ENCODE measurements at places on chromosomes 4 and X.

DNA sequence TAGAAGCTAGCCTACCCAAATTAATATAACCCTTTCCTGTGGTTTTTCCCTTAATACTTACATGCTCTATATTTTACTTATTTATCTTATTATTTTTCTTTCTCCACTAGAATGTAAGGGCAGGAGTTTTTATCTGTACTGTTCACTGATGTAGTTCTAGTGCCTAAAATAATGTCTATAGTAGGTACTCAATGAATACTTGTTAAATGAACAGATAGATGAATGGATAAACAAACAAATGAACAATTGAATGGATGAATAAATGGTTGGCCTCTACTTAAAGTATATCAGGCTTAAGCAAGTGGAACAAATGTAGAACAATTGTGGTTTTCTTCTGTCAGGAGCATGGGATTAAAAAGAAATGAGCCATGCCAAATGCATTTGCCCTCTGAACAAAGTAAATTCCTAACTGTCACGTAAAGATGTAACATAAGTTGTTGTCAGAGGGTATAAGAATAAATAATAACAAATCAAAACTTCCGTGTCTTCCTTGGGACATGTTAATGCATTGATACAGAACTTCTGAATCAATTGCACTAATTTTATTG, 54.1 kb downstream of the SYTL5 start:
- no peak for DNase-seq

GRCh38 chr4:42605264-42605663, 51.6 kb downstream of the ATP8A1 start:
- DNase-seq: no peak

- DNase-seq: no peak
These were observed 24.3 kb upstream of the CD38 start for GRCh38 chr4:15753786-15754185.

GRCh38 chr4:184286358-184286757, 68.7 kb upstream of the ENPP6 start:
- DNase-seq: no peak

DNA sequence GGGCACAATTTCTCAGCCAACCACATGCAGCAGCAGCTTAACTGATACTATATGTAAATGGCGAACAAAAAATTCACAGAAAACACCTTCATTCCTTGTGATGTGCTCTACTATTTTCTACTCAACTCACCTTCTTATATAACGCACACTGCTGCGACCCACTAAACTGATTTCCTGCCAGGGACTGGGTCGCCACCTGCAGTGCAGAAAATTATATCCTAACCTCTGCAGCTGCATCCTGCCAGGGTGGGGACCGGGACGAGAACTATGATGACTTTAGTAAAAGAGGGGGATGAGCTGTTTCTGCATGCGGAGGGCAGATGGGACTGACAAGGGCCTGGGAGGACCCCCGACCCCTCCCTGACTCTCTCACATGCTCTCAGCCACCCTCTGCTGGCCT, 27.4 kb downstream of the ABLIM2 start:
- DNase-seq: no peak

DNA sequence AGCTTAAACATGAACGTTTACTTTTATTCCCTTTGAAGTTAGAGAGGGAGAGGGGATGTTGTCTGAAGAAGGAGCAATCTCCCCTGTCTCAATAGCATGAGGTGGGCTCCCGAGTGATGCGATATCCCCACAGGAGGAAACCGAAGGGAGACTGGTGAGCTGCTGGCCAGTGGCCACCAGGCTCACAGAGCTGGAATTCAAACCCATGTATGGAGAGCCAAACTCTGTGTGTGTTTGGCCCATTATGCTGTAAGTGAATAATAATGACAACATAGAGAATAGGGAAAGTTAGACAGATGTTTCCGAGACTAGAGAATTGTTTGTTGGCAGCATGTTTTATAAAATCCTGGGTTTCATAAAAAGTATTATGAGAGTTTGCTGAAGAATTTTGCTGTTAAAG, 66.1 kb upstream of the CLNK start:
- no peak for DNase-seq

GRCh38 chr4:140112576-140112975, 41.4 kb downstream of the MAML3 start:
- DNase-seq: no peak

DNA sequence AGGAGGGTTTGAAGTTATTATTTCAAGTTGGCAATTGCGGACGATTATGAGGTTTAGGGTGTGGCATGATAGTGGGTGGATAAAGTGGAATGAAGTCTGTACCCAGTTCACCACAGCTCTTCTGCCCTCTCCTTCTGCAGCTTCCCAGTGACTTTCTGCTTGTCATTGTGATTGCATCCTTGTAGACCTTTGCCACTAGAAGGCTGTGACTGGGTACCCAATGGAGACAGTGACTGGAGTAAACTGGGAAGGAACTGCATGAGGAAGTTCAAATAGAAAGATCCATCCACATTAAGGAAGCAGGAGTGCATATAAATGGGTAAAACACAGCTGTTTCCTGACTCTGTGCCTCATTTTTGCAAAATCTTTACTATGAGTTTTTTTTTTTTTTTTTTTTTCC, 53.5 kb upstream of the SPANXN3 start:
- no peak for DNase-seq

GRCh38 chrX:119417842-119418241, 18.7 kb downstream of the SLC25A43 start:
- DNase-seq: no peak

DNA sequence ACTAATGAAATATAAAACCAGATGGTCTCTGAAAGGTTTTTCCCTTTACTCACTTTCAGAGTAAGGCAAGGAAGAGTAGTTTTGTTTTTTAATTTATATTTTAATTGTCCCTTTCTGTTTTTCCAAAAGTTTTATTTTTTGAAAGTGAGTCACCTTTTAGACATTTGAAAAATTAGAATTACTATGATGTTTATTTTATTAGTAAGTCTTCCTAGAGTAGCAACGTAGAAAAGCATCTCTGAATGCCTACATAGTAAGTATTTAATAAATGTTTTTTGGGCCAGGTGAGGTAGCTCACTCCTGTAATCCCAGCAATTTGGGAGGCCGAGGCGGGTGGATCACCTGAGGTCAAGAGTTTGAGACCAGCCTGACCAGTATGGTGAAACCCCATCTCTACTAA, 51.1 kb downstream of the TET2 start:
- DNase-seq: no peak

- DNase-seq: no peak
These were observed 1.0 kb downstream of the ZDHHC9 start for GRCh38 chrX:129842510-129843208.

- DNase-seq: peak; percentile 88
These were observed 571 bp downstream of the CCNI start for GRCh38 chr4:77074981-77075855.

DNA sequence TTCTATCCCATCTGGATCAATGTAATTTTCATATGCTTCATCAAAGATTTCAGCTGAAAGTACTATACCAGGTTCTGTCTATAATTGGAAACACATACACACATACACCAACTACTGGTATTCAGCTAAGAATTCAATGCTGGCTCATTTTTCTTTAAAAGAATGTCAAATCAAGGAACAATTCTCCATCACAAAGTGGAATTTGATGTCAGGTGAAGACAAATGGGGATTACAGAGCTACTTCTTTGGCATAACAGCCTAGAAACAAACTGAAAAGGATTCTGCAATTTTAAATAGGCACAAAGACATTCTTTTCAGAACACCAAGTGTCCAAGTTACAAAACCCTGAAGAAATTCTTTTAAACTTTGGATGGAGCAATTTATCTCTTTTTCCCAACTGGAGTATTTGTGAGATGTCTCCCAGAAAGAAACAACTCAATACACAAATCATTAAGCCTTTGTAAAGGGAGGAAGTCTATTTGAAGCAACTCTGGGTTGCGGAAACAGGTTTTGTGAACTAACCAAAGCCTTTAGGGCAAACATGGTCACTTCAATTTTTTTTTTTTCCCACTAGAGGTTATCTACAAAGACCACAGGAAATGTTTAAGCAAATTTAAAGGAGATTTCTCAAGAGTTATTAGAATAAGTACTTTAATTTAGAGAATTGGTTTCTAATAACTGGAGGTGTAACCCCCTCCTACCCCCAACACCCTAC, 1.9 kb upstream of the FAM9C start:
- no peak for DNase-seq

GRCh38 chr4:141543176-141543575, 93.2 kb upstream of the IL15 start:
- DNase-seq: no peak

GRCh38 chrX:1895583-1895982, 280.7 kb downstream of the ASMT start:
- no peak for DNase-seq

GRCh38 chrX:47797084-47797483, 39.6 kb upstream of the ZNF81 start:
- no peak for DNase-seq

DNA sequence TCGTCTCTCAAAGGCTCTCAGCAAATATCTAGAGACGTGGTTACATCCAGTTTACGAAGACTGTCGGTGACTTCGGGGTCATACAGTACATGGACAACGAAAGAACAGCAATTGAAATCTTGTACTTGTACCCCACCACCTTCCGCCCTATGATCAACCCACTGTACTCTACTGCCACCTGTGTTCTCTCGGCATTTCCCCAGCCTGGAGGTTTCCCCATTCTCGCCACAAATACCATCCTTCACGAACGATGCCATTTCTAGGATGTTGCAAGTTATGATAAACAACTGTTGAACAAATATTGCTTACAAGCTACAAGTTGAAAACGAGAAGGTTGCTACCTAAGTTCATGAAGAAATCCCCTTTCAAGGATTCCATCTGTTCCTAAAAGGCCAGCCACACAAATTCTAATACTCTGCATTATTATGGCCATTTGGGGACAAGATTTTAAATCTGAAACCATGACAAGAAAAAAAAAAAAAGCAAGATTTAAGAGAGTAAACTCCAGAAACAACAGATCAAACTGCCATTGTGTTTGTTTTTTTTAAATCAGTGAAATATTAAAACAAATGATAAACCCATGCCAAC, 1.6 kb downstream of the APBB2 start:
- DNase-seq: peak; percentile 5

- DNase-seq: peak; percentile 82
These were observed 4.0 kb downstream of the HERC6 start for GRCh38 chr4:88382621-88383020.

DNA sequence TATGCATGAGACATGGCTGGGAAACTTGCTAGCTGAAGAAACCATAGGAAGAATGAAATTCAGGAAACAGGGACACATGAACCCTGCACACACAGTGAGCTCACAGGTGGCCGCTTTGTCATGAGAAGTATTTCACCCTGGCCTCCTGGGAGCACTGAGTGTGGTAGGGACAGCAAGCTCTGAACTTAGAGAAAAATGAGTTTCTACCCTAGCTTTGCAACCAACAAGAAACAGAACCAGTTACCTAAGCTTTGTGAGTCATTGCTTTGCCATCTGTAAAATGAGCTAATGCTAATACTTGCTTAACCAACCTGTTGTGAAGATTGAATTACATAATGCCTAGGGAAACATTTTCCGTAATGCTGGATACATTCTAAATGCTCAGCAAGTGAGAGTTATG, 206.6 kb upstream of the HS3ST1 start:
- no peak for DNase-seq

GRCh38 chr4:140357868-140358267, 15.6 kb upstream of the SCOC start:
- DNase-seq: no peak

DNA sequence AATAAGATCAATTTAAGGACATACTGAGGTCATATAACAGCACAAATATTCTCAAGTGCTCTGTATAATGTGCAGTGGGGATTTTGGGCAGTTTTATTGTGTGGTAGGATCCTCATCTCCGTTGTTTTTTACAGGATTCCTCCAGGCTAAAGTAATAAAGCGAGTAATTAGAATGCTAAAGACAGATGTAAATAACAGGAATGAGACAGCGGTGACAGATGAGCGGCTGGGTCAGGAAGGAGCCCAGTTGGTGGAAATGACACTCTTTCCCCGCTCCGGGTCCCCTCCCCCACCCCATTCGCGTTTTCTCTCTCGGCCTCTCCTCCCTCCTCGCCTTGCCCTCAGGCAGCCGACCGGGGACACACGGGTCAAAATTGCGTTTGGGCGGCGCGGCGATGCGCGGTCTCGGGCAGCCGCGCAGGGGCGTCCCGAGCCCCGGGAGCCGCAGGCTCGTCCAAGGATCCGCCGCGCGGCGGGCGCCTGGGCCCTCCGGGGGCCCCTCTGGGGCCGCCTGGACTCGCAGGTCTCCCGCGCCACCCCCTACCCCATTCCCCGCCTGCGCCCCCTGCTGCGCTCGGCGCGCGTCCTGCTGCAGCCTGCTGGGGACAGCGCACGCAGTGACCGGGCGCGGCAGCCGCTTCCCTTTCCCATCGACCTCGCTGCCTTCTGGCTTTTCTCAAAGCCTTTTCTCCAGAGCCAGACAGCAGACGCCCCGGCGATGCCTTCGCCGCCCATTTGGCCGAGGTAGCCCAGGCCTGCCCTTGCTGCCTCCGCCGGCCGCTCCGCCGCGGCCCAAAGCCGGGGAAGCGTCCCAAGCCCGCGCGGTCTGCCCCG, 16.2 kb downstream of the POU4F2 start:
- DNase-seq: no peak

DNA sequence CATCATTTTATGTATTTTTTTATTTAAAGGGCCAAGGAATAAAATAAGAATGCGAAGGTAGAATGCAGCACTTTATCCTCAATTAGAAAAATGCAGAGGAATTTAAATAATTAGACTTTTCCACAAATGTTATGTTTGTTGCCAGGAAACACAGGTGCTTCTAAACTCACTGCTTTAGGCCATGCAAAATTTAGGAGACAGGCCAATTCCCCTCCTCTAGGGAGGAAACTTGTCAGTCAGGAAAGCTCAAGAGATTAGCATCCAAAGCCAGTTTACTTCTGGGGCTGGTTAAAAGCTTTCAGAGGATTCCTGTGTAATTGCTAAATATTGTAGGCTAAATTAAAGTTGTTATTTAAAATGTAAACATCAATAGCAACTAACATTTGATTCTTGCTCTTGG, 124.5 kb downstream of the DMD start:
- DNase-seq: no peak

DNA sequence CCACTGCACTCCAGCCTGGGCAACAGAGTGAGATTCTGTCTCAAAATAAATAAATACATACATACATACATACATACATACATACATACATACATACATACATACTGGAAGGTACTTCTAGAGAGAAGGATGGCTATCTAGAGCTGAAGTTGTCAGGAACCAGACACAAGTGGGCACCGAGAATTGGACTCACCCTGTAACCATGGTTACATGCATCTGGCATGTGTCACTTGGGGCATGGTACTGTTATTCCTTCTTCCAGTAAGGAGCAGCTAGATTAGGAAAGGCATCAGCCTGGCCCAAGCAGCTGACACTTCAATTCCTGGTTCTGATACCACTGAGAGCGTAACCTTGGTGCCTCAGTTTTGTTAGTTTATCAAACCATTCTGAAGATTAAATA, 127.1 kb downstream of the SH3KBP1 start:
- no peak for DNase-seq

All from CD4-positive, alpha-beta T cell treated with Interleukin-12 subunit alpha and Interleukin-12 subunit beta, for 1 hour (primary cell).